ENCODE measurements at places on chromosomes 1 and 21.

DNA sequence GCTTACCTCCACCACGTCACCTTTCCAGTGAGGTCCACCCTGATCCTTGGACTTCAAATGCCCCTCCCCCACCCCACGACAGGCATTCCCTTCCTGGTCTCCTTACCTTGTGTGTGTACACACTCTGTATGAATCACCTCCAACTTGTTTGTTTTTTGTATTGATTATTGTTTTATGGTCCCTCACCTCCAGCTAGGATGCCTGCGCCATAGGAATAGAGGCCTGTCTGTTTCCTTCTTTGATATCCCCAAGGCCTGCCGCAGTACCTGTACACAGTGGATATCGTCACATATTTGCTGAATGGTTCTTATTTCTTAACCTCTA, 219.6 kb upstream of the POU3F1 start:
- no peak overlapping the region for H3K27ac ChIP-seq
- peaks cover 59% of the 10 kb centered on the region for H3K27me3 ChIP-seq
- no peak overlapping the region for H3K4me3 ChIP-seq
- no peak for DNase-seq

DNA sequence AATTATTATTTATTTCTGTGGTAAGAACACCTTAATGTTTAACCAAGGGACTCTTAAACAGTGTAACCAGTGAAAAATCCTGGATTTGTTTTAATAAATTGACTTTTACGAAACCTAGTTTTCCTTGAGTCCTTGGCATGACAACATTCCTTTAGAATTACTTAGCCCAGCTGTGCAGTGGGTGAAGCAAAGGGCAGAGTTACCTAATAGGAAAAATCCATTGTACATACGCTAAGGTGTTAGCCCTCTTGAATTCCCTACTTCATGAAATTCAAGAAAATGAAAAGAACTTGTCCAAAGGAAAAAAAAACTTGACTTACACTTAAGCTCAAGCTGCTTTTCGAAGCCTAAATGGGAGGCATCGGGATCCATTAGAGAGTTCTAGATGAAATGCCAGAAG, 852.0 kb upstream of the ADAMTS5 start:
- no peaks in the 10 kb centered on the region for H3K4me1 ChIP-seq
- H3K27ac ChIP-seq = no peak overlapping the region
- no peak overlapping the region for H3K4me3 ChIP-seq

- H3K4me1 ChIP-seq = peaks cover 15% of the 10 kb centered on the region
- DNase-seq = no peak
- no peak overlapping the region for H3K27ac ChIP-seq
- no peak overlapping the region for H3K4me3 ChIP-seq
These were observed 618.9 kb downstream of the NPHP4 start for GRCh38 chr1:5373281-5373680.

- no peak overlapping the region for H3K27ac ChIP-seq
- H3K36me3 ChIP-seq = no peaks in the 10 kb centered on the region
- DNase-seq = no peak
- no peaks in the 10 kb centered on the region for H3K27me3 ChIP-seq
These were observed 75.2 kb downstream of the KIFAP3 start for GRCh38 chr1:169999331-169999741.

Data from central memory CD8-positive, alpha-beta T cell (primary cell).